ENCODE measurements at places on chromosomes 5 and 9.

GRCh38 chr9:16131264-16131663 lies 578.4 kb downstream of the CCDC171 start:
- no peak for DNase-seq

DNA sequence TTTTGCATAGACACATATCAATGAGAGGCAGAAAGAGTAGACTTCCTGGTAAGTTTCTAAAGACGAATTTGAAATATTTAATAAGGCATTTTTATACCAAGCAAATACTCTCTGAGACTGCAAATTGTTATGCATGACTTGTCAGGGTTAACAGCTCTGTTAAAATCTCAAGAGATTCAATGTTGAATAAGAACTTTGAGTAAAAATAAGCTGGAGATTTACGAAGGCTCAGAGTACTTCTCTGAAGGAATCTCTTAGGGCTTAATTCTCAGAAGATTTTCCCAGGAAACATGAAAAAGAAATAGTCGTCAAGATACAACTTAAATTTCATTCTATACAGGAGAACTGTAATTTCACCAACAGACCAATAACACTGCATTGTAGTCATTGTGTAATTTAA lies 259.4 kb downstream of the CDH18 start:
- DNase-seq: no peak

- DNase-seq: no peak
These were observed 78.2 kb upstream of the FER start for GRCh38 chr5:108669462-108669861.

DNA sequence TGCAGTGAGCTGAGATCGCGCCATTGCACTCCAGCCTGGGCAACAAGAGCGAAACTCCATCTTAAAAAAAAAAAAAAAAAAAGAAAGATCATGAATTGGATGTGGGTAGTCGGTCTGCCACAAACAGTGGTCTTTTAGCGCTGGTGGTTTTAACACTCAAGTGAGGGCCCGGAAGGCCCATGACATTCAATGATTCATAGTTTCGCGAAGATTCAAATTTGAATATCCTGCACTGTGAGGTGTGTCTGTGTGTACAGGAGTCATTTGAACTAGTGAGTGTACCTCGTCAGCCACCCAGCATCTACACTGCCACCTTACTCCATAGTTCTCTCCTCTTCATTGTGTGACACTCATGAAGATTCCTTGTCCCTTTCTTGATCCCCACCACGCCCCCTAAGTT lies 41.3 kb downstream of the CFAP77 start:
- DNase-seq: no peak

GRCh38 chr5:171520300-171521174 lies 101.1 kb downstream of the FGF18 start:
- no peak for DNase-seq

- DNase-seq: no peak
These were observed 306.8 kb downstream of the SPOCK1 start for GRCh38 chr5:137192293-137192743.

DNA sequence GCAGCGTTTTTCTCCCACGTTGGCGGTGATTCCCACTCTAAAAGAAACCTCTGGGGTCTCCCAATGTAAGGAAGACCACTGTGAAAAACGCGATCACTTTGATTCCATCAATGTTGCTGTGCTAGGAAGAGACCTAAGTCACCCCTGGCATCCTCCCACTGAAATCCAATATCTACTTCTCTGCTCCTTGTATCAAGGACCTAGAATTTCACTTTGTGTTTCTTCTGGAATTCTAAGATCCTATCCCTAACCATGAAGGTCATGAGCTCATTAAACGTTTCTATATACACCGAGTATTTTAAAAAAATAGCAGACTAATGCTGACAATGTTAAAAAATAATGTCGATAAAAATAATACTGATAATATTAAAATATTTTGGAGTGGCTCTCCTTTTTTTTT lies 118.8 kb upstream of the MYO10 start:
- DNase-seq: no peak

- DNase-seq: no peak
These were observed 110.7 kb upstream of the NFIL3 start for GRCh38 chr9:91534374-91534773.

- DNase-seq: no peak
These were observed 194.1 kb downstream of the CCDC171 start for GRCh38 chr9:15746905-15747304.

DNA sequence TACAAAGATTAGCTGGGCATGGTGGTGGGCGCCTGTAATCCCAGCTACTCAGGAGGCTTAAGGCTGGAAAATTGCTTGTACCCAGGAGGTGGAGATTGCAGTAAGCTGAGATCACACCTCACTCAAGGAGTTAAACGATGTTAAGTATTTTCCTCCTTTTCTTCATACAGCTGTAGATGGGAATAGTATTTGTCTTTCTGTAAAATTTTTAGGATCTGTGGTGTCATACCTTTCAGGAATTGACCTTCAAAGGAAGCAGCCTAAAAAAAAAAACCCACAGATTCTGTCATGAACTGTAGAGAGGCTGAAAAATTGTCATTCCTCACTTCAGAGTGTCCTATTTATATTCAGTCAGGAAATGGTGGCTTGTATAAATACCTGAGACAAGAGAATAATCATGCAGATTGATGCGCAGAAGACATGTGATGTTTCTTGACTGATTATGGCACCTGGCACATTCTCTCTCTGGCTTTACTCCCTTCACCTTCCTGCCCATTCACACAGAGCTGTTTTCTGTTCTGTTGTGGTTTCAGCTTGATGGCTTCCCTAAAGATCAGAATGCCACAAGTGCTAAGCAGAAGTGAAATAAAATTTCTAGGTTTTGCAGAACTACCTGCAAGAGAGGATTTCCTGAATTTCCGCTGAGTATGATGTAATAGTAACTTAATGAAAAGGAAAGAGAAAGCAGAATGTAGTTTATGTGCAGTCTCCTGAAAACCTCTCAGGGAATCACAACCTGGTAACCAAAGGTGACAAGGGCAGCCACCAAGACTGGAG lies 3.8 kb downstream of the IFNA1 start:
- DNase-seq: no peak
